Activated CD4-positive, alpha-beta memory T cell treated with anti-CD3 and anti-CD28 coated beads for 36 hours (primary cell): ENCODE measurements at places on chromosomes 1 and 21. TPM values are rescaled to one million over a fixed set of nuclear protein-coding genes. Genes with fewer than 3 reads are reported as not detected.

DNA sequence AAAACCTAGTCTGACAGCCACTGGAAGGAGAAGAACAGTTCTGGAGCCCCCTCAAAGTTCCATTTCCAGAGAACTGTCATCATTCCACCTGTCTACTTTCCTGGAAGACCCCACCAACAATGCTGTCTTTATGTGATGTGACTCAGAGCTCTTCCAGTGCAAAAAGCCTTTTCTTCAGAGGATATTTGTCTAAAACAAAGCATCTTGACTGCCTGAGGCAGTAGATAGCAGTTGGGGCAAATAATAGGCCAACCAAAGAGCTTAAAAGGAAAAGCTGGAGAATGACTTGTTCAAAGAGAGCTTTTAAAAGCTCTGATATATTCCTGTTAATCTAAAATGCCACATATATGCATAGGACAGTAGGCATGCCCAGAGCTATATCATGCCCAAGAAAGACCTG, 62.6 kb downstream of the MIS18A start:
- no peak for DNase-seq

- no peak for DNase-seq
These were observed 110.4 kb downstream of the TNFSF18 start for GRCh38 chr1:172940174-172940855.

DNA sequence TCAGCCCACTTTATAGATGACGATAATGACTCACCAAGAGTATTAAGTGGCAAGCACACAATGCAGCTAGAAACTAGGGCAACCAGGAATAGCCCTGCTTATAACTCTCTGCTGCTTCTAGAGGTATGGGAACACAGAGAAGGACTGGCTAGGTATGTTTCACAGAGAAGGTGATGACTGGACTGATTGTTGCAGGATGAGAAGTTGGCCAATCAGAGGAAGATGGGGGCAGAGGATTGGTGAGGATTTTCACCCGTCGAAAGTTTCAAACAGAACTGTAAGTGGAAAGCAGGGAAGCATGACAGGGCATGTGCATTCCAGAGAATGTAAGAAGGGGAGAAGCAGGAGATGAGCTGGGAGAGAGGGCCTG, 222.4 kb upstream of the JUN start:
- DNase-seq = no peak

GRCh38 chr1:223704921-223705878, 7.1 kb upstream of the CAPN2 start:
- DNase-seq = no peak

DNA sequence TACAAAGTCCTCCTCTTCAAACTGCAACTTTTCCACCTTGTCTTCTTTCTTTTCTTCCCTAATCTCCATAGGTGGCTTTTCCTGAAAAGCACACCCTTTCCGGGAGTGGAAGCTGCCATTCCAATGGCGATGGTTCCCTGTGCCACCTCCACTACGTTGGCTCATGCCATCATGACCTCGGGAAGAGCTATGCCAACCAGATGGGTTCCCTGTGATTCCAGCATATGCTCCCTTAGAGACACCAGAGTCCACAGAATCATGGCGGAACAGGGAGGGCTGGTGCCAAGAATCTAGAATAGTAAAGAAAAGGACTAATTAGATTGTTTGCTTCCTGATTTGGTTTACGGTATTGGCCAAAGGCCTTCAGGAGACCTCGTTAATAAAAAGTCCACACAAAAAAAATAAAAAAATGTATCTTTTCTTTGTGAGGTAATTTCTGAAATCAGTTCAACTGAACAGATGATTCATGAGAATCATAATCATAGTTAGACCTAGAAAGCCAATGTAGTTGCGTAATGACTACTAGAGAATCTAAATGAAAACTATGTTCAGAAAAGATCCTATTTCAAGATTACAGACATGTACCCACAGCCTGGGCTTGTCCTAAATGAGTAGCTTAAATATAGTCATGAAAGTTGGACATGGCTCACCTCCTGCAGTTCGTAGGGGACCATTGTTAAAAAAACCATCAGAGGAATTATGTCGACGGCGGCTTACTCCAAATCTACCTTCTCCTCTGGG, 30.9 kb upstream of the CCDC17 start:
- DNase-seq = peak; percentile 34

DNA sequence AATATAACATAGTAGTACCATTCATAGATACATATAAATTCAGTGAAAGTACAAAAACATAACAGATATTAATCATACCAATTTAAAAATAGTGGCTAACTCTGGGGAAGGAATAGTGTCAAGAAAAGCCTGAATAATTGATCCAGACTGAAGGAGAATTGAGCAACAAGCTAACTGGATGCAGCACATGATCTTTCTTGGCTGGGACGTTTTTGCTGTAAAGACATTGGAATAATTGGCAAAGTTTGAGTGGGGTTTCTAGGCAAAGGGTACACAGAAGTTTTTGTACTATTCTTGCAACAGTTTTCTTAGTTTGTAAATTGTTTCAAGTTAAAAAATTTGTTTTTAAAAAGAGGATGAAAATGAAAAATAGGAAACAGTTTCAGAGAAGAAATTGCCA, 2.6 kb upstream of the SH3GLB1 start:
- no peak for DNase-seq

GRCh38 chr1:27575840-27576331, 28.1 kb downstream of the AHDC1 start:
- no peak for DNase-seq

DNA sequence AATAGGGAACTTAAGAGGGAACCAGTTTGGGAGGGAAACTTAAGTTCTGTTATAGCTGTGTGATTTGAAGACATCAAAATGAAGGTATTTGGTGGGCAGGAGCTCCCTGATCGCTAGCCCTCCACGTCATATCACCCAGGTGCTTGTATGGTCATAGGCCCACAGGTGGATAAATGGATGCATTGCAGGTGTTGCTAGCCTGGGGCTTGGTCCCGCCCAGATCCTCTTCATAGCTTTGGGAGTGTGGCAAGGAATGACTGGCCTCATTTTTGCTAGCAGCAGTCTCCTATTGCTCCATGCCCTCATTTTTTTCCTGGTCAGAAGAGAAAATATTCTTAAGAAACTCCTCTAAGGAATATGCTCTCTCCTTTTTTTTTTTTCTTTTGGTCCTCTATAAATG, 11.3 kb downstream of the GNPAT start:
- DNase-seq = no peak

DNA sequence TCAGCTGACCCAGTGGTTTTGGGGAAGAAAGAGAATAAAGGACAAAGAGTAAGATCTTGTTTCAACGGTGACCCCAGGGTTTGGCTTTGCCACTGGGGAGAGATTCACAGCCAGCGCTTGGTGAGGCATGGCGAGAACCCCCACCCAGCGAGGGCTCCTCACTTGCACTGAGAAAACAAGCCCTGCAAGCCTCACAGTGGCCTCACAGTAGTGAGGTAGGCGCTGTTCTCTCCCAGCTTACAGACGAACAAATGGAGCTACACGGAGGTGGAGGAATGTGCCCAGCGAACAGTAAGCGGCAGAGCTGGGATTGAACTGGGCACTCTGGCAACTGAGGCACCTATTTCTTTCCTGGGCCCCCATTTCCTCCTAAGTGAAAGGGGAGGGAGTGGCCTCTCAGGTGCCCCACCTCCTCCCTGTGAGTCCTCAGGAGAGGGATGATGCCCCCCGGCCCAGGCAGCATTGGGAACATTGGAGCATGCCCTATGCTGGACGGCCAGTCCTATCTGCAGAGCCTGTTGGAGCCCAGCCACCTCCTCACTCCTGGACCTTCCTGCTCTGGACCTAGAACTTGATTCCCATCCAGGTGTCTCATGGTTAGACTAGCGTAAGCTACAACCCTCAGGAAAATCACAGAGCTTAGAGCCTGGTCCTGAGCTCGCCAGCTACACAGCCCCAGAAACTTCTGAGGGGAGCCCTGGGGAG, 73.4 kb upstream of the EDN2 start:
- peak; percentile 4 for DNase-seq

BRINP3 gene
- not detected for total RNA-seq

GRCh38 chr1:183246436-183246835, 60.4 kb downstream of the LAMC2 start:
- DNase-seq = no peak

DNA sequence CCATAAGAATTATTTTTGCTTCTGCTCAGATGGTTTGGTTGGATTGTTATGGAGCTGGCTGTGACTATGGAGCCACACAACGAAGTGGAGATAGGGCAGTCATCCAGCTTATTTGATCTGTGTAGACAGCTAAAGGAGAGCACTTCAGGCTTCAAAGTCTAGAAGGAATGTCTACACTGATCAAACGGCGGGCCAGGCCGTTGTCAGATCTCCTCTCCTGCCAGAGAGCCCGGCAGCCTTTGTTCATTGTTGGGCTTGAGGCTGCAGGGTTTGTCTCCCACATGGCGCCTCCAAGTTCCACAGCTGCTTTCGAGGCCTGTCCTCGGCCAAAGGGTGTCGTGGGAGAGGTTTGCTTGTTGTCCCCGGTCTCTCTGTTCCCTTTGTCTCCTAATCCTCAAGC, 2.8 kb upstream of the STMN1 start:
- DNase-seq = no peak

NLRP3 gene
- total RNA-seq = 1.5 TPM

- DNase-seq = no peak
These were observed 192.7 kb upstream of the KIAA0040 start for GRCh38 chr1:175385316-175385715.

DNA sequence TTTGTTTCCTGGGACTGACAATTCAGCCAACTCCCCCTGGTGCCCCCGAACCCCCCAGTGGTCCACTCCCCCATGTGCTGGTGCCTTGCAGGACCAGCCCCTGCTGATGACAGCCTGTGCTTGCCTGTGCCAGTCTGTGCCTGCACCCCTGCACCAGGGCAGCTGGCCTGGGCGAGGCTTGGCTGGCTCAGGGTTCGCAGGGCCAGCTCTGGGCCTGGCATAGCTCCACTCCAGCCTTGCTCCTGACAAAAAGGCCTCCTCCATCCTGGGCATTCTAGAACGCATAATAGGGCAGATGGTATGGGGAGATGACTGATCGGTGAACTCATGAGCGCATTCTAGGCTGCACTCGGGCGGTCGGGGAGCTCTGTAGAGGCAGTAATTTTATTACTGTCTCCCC, 5.4 kb downstream of the CNTN2 start:
- no peak for DNase-seq

DNA sequence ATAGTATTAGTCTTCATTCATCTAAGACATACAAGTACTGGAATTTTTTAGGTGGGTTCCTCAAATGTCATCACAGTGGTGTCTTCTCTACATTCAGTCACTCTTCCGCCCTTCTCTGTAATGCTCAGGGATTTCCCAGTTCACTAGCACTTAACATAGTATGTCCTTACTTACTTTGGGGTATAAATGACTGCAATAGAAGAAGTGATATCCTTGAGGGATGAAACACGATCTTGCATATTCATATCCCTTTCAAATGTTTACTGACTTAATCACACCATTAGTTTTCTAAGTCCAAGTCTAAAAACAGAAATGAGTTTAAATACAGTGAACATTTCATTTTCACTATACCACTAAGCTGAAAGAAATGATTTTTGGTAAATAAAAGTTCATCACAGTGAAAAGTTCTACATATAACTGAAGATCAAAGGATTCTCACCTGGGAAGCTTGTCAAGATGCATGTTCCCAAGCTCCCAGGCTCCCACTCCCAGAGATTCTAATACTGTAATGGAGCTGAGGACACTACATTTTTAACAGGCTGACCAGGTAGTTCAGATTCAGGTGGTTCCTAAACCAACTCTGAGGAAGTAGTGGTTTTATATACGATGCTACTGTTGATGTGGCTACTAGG, 29.7 kb downstream of the MRPL39 start:
- DNase-seq = no peak

PLCH2 gene
- total RNA-seq = 8.9 TPM

FCGR3A gene
- not detected for total RNA-seq

NBPF11 gene
- 6.9 TPM for total RNA-seq

DNA sequence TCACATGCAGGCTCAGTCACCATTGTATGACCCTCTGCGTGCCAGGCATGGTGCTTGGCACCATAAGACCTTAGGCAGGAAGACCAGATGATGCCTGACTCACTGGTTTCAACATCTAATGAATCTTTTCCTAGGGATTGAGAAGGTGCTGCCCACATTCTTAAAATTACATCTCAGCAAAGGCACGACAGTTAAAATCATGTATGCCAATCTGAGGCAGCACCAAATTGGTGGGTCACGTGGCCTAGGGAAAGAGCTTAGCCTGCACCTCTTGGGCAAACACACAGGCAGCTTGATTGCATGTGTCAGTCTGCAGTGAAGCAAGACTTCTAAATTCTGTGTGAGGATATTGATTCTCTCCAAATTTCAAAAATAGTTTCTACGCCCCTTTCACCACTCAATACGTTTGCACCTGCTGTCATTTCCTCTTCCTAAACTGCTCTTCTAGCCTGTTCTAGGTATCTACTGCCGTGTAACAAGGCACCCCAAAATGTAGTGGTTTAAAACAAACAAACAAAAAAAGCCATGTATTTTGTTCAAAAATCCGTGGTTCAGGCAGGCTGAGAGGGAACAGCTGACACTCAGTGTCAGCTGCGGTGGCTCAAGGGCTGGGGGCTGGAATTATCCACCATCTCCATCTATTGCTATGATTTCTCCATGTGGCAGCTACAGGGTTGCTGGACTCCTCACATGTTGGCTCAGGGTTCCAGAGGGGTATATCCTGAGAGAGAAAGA, 160.2 kb upstream of the FGGY start:
- no peak for DNase-seq

DNA sequence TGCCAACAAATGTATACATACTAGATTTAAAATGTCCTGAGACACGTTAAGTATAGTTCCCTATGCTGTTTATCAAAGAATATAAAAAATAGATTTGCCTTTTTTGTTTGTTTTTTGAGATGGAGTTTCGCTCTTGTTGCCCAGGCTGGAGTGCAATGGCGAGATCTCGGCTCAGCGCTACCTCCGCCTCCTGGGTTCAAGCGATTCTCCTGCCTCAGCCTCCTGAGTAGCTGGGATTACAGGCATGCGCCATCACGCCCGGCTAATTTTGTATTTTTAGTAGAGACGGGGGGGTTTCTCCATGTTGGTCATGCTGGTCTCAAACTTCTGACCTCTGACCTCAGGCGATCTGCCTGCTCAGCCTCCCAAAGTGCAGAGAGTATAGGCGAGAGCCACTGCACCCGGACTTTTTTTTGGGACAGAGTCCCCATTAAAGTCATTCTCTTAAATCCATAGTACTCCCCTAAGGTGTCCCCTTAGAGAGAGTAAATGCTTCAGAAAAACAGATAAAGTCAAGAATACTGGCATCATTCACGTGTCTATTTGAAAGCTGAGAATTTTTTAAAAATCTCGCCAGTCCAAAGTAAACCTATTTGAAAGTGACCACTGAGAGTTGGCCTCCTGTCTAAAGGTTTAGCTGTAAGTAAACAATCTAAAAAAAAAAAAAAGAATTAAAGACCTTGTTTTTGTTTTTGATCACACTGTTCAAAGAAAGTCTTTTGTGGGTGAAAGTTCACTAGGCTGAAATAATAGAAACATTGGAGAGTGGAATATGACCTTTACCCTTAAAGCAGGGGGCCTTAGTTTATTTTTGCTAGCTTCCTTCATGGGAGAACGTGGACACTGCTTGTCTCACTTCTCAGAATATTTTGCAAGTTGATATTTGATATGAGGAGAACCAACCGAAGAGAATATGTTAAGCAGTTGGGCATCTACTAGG, 48.0 kb upstream of the SLC16A1 start:
- DNase-seq = no peak
